G401 (cell line): ENCODE measurements at places on chromosomes 1 and 21.

- DNase-seq, result no peak
Observed at GRCh38 chr1:85460555-85461088, 4.3 kb downstream of the DDAH1 start.

DNA sequence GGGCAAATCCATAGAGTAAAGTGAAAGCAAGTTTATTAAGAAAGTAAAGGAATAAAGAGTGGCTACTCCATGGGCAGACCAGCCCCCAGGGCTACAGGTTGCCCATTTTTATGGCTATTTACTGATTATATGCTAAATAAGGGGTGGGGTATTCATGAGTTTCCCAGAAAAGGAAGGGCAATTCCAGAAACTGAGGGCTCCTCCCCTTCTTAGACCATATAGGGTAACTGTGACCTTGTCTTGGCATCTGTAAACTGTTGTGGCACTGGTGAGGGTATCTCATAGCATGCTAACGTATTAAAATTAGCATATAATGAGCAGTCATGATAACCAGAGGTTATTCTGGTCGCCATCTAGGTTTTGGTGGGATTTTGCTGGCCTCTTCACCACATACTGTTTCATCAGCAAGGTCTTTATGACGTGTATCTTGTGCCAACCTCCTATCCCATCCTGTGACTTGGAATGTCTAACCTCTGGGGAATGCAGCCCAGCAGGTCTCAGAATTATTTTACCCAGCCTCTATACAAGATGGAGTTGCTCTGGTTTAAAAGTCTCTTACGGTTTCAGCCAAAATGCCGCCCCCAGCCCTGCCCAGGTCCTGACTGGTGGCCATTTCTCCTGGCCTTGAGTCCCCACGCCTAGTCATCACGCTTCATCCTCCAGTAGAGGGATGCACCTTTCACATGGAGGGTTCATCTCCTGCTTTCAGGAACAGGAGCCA is 982 bp upstream of the TRIM17 start:
- no peak for DNase-seq

DNA sequence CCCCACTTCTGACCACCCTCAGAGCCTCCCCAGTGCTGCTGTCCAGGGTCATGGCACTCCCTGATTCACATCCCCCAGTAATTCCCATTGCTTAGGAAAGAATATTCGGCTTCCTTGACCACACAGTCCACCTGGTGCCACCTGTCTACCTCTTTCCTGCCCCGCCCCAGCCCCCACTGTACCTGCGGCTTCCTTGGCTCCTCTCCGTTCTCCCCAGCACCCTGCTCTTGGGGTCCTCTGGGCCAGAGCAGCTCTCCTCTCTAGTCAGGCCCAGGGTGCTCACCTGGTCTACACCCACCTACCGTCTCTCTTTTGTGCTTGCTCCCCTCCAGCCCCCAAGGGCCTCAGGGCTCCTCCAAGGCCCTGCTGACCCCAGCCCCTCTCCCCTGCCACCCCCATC is 142.6 kb downstream of the PEX14 start:
- DNase-seq, result no peak

DNA sequence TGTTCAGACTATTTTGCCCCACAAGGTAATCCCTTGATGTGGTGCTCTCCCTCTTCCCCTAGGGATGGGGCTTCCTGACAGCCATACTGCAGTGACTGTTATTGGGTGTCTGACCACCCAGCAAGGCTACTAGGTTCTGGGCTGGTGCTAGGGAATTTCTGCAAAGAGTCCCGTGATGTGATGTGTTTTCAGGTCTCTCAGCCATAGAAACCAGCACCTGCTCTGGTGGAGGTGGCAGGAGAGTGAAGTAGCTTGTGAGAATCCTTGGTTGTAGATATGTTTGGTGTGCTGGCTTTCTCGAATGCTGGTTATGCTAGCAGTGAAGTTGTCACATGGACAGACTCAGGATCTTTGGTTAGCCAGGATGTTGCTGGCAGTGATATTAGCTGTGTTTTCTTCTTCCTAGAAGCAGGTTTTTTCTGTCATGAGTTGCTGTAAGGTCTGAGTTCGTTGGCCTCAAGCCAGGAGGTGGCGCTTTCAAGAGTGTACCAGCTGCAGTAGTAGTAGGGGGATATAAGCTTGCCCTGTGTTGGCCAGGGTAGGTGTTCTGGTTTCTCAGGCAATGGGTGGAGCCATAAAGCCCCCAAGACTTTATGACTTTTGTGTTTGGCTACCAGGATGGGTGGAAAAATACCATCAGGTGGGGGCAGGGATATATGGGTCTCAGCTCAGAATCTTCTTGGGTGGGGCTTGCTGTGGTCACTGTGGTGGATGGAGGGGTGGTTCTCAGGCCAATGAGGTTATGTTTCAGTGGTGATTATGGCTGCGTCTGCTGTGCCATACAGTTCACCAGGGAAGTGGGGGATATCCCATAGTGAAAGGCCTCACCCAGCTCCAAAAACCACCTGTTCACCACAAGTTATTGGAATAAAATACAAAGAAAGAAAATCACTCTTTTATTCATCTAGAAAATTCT is 1112.3 kb downstream of the KCNT2 start:
- no peak for DNase-seq

GRCh38 chr1:193030280-193030679 is 28.9 kb downstream of the UCHL5 start:
- DNase-seq, result no peak

- DNase-seq, result no peak
Observed at GRCh38 chr1:65658122-65658521, 134.6 kb upstream of the PDE4B start.

- no peak for DNase-seq
Observed at GRCh38 chr1:234920136-234920842, 208.3 kb downstream of the TOMM20 start.

DNA sequence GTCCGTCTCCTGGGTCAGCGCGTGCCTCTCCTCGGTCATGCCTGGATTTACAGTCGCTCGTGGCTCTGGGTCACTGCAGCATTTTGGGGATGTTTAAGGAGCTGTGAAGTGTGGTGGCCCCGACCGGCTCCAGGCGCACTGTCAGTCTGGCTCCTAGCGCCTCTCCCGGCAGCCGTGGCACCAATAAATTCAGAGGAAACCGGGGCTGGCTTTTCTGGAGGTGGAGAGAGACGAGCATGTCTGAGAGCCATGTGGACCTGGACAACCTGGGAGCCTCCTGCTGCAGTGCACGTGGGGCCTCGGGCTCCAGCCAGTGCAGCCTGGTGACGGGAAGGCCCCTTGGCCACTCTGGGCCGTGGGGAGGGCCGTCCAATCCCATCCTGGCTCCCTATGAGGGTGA is 17.1 kb downstream of the PLCH2 start:
- peak; percentile 58 for DNase-seq

DNA sequence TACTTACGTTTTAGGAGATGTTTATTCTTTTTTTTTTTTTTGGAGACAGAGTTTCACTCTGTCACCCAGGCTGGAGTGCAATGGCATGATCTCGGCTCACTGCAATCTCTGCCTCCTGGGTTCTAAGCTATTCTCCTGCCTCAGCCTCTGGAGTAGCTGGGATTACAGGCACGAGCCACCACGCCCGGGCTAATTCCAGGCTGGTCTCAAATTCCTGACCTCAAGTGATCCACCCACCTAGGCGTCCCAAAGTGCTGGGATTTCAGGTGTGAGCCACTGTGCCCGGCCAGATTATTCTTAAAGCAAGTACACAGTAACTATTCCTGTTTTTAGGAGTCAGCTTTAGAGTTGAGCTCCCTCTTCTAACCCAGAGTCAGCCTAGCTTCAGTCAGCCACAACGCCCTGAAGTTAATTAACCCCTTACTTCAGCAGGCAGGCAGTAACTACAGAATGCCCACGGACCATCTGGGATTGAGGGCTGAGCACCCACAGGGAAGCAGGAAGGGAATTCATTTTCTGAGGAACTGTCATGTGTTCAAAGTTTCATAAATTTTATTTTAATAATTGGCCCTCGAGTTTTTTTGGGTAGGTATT is 5.3 kb upstream of the ID3 start:
- DNase-seq, result no peak

- DNase-seq, result no peak
Observed at GRCh38 chr1:43769350-43769908, 62.1 kb downstream of the ST3GAL3 start.

- no peak for DNase-seq
Observed at GRCh38 chr1:30452170-30452569, 271.2 kb downstream of the MATN1 start.

GRCh38 chr21:45293726-45294401 is 6.2 kb upstream of the POFUT2 start:
- no peak for DNase-seq

- no peak for DNase-seq
Observed at GRCh38 chr1:87108228-87108627, 193.8 kb downstream of the HS2ST1 start.
